Stimulated activated CD8-positive, alpha-beta memory T cell treated with anti-CD3 and anti-CD28 coated beads, Interleukin-4, amount 100 ng/mL, for 1 hour (primary cell): ENCODE measurements at places on chromosomes 12 and 14.
A peak's percentile ranks its signal among the peaks of the same experiment; 100 is the strongest.

- DNase-seq: peak; percentile 21
These were observed 82.2 kb downstream of the PPP2R5C start for GRCh38 chr14:101843665-101844064.

DNA sequence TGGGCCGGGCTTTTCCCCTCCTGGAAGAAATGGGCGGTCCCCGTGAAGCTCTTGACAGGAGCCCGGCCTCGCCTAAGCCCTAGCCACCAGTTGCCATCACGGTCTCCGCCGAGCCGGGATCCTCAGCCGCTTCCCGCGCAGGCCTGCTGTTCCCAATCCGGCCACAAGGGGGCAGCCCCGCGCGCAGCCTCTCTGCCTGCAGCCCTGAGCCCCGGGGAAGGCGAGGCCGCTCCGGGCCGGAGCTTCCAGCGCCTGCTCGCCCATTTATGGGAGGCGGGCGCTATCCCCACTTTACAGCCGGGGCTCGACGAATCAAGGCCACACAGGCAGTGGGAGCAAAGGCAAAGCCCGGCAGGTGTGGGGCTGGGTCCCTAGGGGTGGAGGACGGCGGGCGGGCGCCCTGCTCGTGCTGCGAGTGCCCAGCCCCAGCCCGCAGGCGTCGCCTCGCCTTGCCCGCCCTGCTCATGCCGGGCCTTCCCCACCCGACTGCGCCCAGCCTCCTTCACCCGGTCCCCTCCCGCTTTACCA is 61.5 kb downstream of the LGMN start:
- DNase-seq: peak; percentile 40

DNA sequence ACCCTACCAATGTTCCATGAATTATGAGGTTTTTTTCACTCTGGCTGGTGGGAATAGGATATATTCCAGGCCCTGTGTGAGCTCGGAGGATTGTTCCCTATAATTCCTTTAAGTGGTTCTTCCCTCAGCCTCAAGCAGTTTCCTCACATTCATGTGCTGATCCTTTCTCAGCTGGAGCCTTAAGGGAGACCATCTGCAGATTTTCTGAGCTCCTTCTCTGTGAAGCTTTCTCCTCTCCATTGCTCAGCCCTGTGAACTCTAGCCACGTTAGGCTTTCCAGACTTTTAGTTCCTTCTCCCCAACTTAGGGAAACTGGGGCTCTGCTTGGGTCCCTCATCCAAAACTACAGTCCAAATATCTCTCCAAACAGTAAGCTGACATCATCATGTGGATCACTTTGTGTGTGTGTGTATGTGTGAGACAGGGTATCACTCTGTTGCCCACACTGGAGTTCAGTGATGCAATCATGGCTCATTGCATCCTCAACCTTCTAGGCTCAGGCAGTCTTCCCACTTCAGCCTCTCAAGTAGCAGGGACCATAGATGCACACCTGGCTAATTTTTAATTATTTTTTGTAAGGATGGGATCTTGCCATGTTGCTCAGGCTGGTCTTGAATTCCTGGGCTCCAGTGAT is 219.5 kb upstream of the OTX2 start:
- no peak for DNase-seq

DNA sequence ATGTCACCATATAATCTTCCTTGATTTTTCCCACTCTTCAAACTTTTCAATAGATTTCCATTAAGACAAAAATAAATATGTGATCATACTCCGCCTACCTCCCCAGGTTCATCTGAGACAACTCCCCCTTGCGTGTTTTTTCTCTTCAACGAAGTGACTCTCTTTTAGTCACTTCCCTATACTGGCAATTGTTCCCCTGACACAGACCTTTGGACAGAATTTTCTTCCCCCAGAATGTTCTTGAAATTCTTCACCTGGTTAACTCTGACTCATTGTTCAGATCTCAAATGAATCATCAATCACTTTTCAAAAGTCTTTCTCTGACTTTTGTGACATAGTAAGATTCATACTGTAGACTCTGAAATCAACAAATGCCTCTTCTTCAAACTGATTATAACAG is 727.3 kb upstream of the LMO3 start:
- no peak for DNase-seq

DNA sequence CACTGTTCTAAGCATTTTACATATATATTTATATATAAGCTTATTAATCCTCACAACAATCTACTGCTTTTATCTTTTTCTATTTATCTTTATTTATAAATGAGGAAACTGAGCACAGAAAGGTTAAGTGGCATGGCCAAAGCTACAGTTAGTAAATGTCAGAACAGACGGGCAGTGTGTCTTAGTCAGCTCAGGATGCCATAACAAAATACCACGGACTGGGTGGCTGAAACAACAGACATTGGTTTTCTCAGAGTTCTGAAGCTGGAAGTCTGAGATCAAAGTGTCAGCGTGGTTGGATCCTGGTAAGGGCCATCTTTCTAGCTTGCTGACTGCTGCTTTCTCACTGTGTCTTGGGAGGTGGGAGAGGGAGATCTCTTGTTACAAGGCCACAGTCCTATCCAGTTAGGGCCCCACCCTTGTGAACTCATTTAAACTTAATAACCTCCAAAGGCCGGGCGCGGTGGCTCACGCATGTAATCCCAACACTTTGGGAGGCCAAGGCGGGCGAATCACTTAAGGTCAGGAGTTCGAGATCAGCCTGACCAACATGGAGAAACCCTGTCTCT is 19.8 kb downstream of the RPGRIP1 start:
- no peak for DNase-seq

DNA sequence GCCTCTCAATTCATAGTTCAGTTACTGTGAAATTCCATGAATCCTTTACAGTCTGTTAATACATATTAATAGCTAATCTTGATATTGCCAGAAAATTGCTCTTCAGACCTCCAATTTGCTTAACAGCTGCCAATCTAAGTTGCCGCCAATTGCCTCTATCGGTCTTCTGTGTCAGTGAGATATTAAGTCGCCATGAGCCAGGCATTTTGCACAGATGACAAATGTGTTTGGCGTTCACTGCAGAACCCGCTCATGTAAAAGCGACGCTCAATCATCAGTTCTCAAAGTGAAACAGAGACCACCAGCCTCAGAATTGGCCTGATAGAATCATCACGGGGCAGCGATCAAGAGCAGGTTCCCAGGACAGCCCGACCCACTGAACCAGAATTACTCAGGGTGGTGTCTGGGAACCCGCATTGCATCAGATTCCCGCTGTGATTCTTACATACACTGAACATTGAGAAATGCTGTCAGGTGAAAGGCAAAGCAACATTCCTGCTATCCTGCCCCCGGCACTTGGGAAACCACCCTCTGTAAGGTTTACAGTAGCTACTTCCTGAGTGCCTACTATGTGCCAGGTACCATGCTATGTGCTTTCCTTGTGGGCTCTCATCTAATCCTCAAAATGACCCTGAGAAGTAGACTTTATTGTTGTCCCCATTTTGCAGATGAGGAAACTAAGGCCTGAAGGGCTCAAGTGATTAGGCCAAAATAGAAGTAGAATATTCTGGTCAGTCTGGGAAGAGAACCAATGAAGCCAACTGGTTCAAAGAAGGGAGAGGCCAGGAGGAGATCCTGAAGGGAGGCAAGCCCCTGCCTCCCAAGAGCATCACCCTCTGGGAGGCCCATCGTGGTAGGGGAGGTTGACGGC is 216.4 kb downstream of the SLC41A2 start:
- DNase-seq: no peak

- DNase-seq: no peak
These were observed 305.4 kb downstream of the DPF3 start for GRCh38 chr14:72588521-72588920.

DNA sequence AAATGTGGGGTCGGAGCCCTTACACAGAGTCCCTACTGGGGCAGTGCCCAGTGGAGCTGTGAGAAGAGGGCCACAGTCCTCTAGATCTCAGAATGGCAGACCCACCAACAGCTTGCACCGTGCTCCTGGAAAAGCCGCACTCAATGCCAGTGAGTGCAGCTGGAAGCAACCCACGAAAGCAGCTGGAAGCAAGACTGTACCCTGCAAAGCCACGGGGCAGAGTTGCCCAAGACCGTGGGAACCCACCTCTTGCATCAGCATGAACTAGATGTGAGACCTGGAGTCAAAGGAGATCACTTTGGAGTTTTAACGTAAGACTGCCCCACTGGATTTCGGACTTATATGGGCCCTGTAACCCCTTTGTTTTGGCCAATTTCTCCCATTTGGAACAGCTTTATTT is 12.3 kb downstream of the GTF2A1 start:
- no peak for DNase-seq

DNA sequence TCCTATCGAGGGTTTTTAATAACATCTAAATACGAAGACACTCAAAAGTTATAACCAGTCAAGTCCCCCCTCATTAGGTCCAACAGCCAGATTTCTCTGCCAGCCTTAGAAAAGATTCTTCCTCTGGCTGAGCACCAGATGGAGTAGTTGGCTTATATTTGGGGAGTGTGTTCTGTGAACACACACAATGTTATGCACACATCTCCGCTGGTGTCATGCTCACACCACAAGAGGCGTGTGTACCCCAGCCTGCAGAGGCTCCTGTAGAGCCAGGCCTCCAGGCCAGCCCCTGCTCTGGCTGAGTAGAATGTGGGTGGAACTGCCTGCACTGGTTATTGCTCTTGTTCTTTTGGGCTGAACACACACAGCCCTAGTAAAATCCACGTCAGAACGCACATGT is 64.0 kb downstream of the PIWIL1 start:
- no peak for DNase-seq

DNA sequence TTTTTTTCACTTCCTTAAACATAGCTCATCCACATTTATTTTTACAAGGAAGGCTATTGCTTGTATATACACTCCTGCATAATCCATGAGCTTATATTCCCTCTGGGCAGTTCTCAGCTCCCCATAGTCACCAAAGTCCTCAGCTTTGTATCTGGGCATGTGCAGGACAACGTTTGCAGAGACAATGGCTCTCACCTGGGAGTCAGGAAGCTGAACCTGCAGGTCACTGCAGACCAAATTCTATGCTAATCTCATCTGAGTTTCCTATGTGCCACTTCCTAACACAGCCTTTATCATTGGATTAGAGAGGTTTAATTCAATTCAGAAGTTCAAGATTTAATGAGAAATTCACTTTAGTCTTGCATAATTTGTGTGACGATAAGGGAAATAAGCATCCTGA is 131.5 kb downstream of the KCNK10 start:
- DNase-seq: no peak

DNA sequence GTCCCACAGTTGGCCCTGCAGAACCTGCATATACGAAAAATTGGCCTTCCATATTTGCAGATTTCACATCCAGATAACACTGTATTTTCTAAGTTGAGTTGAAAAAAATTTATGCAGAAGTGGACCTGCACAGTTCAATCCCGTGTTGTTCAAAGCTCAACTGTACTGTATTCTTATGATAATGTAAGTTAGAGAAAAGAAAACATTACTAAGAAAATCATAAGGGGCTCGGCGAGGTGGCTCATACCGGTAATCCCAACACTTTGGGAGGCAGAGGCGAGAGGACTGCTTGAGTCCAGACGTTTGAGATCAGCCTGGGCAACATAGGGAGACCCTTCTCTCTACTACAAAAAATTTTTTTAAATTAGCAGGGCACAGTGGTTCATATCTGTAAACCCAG is 18.2 kb upstream of the SLC35E3 start:
- no peak for DNase-seq

- DNase-seq: no peak
These were observed 53.1 kb upstream of the DDX11 start for GRCh38 chr12:31020385-31021166.

DNA sequence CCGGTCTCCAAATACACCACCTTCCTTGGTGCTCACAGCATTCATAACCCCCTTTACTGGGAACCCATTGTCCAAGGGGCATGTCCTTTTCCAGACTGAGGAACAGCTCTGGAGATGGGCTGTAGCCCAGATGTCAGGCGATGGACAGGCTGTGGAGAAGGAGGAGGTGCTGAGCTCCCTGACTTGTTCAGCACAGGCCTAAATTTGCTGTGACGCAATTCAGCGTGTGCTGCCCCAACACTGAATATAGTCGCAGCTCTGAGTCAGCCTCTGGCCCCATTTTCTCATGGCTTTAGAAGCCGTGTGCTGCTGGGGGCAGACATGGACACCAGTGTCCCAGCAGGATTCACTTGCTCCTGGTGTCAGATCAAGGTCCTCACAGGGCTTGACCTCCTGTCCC is 269.1 kb downstream of the EMP1 start:
- DNase-seq: no peak

DNA sequence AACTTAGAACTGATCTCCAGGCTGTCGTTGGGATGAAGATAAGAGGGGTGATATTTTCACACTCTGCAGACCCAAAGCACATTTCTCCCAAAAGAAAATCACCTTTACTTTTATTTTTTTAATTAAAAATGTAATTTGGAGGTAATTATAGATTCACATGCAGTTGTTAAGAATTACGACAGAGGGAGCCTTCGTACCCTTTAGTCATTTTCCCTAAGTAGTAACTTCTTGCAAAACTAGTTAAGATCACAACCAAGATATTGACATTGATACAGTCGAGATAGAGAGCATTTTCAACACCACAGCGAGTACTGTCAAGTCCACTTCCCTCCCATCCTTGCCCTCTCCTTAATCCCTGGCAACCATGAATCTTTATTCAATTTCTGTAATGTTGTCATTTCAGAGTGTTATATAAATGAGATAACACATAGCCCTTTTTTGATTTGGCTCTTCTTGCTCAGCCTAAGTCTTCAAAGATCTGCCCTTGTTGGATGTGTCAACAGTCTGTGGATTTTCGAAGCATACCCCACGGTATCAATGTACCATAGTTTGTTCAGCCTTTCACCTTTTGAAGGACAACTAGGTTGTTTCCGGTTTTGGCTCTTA is 39.6 kb downstream of the DNAH10 start:
- no peak for DNase-seq

GRCh38 chr12:66808606-66809005 is 129.7 kb upstream of the GRIP1 start:
- DNase-seq: no peak

DNA sequence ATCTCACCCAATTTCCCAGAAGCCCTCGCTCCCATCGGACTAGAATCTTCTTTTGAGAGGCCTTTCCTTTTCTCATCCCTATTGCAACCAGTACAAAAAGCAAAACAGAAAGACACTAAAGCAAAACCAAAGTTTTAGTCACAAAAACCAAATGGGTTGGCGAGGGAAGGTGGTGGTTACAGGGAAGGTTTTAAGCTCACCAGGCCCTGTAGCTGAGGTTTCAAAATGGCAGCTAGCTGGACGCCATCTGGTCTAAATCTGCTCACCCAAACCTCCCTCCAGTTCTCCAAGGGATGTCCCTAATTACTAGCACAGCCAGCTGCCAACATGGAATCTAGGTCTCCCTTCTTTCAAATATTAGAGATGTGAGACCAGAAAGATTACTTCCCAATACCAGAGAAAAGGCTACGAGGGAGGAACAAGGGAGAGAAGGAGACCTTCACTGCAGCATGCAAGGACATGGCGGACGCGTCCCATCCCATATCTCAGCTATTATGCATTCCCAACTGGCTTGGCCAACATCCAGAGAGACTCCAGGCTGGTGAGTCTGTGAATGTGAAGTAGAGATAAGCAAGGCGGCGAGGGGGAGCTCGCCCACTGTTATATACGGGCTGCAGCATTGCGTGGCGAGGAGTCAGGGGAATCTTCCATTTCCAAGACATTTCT is 70.8 kb downstream of the DPF3 start:
- no peak for DNase-seq

GRCh38 chr14:90467501-90467900 is 70.7 kb downstream of the CALM1 start:
- no peak for DNase-seq
